ENCODE measurements at places on chromosomes 12 and 14.

DNA sequence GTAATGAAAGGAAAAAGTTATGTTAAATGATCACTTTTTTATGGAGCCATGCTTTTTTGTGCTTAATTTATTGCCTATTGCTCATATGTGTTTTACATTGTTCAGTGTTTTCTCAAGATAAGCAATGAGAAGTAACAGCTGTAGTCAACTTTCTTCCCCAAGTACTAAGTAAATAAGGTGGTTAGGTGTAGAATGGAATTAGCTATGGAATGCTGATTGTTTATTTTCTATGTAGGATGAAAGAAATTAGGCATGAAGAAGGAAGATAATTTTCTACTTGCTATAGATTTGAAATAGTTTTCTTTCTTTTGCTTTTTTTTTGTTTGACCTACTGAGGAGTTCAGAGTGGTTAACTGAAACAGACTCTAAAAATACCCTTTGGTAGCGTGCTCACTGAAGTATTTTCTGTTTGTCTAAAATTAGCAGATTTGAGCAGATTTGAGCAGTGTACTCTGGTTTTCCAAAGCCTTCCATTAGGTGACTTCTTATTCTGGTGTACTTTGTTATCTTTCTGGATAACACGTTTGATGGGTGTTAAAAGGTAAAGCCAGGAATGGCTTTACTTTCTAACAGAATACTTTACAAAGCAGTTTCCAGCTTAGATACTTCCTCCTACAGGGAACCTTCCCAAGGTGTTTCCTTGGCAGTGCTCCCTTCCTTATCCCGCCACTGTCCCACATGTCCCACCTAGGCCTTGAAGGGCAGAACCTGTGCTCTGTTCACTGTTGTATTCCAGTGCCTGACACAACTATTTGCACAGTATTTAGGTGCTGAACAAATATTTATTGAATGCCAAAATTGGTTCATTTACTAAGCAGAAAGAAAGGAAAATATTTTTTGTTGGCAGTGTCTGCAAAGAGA, 56.0 kb downstream of the RASSF3 start:
- DNase-seq: no peak

DNA sequence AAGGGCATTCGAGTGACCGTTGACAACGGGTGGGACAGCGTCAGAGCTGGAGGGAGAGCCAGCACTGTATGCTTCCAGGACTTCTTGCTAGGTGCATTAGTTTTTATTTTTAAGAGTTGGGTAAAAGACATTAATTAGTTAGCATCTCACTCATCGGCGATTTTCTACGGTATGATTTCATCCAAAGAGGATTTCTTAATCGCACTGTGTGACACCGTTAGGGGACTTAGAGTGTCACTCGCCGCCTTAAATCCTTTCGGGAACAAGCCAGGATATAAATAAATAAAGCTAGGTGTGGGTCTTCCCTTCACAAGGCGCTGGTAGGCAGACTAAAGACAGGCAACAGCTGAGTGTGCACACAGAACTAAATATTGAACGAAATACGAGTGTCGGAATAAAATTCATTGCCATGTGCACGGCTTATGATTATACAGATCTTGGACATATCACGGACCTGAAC, 869 bp upstream of the NOVA1 start:
- no peak for DNase-seq

GRCh38 chr12:9673404-9674225, 4.1 kb downstream of the CLEC2D start:
- DNase-seq: peak; percentile 14

- no peak for DNase-seq
These were observed 356 bp upstream of the ZC3H14 start for GRCh38 chr14:88562532-88562830.

GRCh38 chr12:122393817-122394216, 28.7 kb downstream of the CLIP1 start:
- no peak for DNase-seq

GRCh38 chr12:47376927-47377326, 297.2 kb upstream of the AMIGO2 start:
- DNase-seq: no peak

DNA sequence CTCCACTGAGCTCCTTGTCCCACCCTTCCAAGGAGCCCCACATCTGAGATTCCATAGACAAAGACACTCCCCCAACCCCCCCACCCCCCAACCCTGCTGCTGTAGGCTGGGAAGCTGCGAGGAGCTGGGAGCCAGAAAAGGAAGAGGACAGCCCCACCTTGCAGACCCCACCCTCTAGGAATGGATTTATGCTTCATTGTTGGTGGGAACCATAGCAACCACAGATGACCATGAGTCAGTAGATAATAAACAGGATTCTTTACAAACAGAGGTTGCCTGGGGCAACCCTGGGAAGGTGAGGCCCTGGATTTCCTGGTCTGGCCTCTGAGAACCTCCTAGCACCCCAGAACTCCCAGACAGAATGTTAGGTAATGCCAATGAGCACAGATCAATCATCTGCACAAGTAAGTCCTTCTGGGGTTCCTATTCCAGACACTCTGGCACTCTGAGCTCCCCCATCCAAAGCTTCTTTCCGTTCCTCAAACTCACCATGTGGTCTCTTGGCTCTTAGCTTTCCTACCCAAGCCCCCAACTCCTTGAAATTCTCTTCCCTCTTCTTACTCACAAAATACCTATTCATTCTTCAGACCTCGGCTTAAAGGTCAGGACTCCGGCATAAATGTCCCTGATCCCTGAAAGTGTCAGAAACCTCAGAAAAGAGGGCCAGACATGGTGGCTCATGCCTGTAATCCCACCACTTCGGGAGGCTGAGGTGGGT, 15.2 kb upstream of the PLEKHG6 start:
- peak; percentile 82 for DNase-seq

- no peak for DNase-seq
These were observed 82.2 kb downstream of the GALNT9 start for GRCh38 chr12:132246997-132247717.
